ENCODE measurements at places on chromosomes 1 and 21. TPM values are rescaled to one million over a fixed set of nuclear protein-coding genes. Genes with fewer than 3 reads are reported as not detected.

The LDLRAD1 gene
- total RNA-seq, result not detected

The FAAH gene
- total RNA-seq, result 419 TPM

The KCNE2 gene
- not detected for total RNA-seq

The LCE1C gene
- not detected for total RNA-seq

The TLR5 gene
- total RNA-seq, result not detected

The PIAS3 gene
- total RNA-seq, result 30.0 TPM

GRCh38 chr1:202681736-202682420, 28.4 kb downstream of the SYT2 start:
- DNase-seq, result no peak

DNA sequence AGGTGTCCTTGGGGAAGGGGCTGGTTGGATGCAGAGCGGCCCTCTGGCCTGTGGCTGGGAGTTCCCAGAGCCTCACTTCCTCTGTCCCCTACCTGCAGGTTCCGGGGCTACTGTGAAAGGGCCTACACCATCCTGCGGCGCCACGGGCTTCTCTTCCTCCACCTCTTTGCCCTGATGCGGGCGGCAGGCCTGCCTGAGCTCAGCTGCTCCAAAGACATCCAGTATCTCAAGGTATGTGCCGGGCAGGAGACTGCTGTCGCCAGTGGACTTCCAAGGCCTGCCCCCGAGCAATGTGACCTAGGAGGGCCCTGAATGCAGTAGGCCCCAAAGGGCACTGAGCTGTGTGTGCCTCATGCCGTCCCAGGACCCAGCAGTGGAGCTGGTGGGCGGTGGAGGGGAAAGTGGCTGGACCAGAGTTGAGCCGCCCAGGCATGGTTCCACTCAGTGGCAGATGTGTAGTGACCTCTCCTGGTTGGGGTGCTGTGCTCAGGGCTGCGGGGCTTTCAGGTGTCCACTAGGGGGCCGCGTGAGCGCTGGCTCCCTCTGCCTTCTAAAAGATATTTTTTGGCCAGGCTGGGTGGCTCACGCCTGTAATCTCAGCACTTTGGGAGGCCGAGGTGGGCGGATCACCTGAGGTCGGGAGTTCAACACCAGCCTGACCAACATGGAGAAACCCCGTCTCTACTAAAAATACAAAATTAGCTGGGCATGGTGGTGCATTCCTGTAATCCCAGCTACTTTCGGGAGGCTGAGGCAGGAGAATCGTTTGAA, 73.4 kb downstream of the PIK3CD start:
- peak; percentile 65 for DNase-seq

DNA sequence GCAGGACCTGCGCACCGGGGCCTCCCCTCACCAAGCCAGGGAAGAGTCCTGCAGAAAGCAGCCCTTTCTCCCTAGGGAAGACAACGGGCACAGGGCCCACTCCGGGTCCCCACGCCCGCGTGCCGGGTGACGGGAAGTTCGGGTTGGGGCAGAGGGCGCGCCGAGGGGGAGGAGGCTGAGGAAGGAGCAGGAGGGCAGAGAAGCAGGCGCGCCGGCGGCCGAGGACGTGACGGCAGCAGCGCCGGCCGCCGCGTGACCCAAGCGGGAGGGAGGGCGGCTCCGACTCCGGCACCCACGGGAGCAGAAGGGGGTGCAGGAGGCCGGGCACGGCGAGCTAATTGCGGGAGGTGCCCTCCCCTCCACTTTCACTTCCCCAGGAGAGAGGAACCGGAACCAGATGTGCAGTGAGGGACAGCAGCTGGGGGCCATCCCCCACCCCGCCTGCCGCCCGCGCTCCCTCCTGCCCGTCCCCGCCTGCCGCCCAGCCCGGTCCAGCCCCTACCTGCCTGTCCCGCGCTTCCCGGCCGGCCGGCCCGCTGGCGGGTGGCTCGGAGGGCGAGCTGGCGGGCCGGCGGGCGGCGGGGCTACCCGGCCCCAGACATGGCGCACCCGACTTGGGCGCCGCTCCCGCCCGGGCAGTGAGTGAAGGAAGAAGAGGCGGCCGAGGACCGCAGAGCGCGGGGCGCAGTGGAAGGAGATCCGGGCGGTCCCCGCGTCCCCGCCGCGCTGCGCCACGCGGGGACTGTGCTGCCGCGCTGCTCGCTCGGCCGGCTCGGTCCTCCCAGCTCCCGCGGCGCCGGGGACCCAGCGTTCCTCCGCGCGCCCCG, 510 bp downstream of the DENND4B start:
- DNase-seq, result peak; percentile 86

GRCh38 chr1:114466334-114467014, 44.5 kb downstream of the TRIM33 start:
- peak; percentile 10 for DNase-seq

DNA sequence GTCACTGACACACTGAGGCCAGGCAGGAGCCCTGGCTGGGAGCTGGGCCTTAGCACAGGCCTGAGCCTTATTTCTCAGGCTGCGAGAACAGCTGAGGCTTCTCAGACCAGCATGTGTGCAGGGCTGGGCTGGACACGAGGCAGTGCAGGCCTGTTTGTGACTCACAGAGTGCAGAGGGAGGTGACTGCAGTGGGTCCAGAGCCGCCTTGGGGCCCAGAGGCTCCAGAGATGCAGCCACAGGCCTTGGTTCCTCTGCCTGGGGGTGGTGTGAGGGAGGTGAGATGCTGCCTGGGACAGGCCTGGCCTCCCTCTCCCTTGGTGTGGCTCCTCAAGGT, 61.2 kb upstream of the ETV3 start:
- peak; percentile 36 for DNase-seq

DNA sequence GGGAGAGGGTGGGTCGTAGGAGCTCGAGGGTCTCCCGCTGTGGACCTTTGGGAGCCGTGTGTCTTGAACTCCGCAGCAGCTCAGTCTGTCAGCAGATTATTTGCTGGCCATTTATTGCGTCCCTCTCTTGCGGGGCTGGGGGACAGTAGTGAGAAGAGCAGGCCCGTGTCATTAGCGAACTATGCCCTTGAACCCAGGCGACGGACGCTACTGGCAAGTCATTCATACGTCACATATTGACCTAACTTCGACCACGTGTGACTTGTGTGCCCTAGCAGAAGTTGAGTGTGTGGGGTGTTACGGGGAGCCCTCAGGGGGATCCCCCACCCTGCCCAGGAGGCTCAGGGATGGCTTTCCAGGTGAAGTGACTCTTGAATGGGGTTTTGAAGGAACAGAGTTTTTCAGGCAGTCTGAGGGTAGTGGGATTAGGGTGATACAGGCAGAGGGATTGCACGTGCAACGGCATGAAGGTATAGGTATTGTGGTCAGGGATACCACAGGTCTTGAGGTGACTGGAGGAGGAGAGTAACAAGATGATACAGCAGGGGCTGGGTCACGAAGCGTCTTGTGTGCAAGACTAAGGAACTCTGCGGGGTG, 13.0 kb downstream of the RCC1 start:
- DNase-seq, result peak; percentile 62

GRCh38 chr1:63454269-63454668, 68.8 kb downstream of the ITGB3BP start:
- peak; percentile 28 for DNase-seq

DNA sequence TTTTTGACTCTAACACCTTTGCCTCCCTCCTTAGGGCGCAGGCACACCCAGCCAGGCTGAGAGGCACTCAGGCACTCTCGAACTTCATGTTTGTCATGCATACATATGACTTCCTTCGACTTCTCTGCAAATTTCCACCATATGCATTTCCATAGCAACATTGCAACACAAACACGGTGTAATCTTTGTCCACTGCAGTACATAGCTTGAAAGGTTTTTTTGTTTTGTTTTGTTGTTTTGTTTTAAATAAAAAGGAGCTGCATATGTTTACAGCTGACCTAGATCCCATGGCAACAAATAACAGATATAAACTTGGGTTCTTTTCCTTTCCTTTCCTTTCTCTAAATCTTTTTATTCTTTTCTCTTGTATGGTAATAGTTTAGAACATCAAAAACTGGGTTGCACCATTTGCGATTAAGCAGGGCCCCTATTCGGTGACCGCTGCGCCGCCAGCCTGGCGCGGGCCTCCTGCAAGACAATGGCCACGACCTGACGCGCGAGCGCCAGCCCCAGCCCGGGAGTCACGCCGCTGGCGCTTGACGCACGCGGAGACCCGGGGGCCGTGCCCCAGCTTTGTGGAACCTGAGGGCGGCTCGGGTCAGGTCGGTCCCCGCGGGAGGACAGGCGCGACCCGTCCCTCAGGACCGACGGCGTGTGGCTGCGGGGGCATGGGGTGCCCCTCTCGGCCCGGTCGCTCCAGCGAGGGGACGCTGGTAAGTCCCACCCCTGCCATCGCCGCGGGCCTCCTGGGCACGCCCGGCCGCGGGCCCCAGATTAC, 35.2 kb downstream of the CCN1 start:
- no peak for DNase-seq

DNA sequence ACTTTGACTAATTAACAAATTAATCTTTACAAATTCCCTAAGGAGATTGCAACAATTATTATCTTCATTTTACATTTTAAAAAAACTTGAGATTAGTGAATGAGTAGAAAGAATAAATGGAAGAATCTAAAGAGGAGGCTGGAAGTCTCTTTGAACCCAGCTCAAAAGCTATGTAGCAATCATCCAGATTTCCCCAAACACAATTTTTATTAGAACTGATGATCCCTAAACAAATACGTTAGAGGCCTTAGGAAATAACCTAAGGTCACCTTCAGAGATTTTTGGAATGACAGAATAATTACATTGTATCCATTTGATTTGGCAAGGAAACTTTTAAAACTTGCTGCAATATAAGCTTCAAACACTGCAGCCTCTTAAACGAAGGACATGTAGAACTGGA, 242.4 kb upstream of the LYPLAL1 start:
- no peak for DNase-seq

GRCh38 chr1:1348420-1349255, 580 bp downstream of the DVL1 start:
- DNase-seq, result peak; percentile 77

DNA sequence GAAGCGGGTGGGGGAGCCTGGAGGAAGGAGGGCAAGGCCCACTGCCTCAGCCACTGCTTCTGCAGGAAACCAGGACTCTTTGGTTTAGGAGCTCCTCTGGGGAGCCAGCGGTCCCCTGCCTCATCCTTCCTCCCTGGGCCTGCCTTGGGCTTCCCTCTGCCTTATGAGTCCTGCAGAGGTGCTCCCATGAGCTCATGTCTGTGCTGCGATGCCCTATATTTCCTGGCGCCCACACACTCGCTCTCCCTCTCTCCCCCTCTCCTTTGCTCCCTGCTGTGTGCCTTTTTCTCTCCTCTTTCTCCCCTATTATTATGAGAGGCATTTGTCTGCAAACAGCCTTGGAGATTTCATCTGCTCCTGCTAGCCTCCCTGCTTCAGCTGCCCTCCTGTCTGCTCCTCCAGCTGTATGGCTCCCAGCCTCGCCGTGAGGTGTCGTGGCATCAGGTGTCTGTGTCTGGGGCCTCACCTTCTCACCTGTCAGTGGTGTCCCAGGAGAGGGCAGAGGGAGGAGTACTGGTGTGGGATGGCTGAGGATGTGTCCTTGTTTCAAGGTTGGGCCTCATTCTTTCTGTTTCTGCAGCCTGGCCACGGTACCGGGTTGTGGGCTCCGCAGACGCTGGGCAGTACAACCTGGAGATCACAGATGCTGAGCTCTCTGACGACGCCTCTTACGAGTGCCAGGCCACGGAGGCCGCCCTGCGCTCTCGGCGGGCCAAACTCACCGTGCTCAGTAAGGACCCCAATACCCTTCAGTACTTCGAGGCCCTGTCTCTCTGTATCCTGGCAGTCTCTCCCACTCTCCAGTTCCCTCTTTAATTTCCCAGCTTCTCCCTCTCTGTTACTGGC, 84.2 kb downstream of the KIRREL1 start:
- DNase-seq, result no peak

All from stomach (tissue), 19 donors.